ENCODE measurements at places on chromosomes 7 and 10. TPM values are rescaled to one million over a fixed set of nuclear protein-coding genes. Genes with fewer than 3 reads are reported as not detected.

DNA sequence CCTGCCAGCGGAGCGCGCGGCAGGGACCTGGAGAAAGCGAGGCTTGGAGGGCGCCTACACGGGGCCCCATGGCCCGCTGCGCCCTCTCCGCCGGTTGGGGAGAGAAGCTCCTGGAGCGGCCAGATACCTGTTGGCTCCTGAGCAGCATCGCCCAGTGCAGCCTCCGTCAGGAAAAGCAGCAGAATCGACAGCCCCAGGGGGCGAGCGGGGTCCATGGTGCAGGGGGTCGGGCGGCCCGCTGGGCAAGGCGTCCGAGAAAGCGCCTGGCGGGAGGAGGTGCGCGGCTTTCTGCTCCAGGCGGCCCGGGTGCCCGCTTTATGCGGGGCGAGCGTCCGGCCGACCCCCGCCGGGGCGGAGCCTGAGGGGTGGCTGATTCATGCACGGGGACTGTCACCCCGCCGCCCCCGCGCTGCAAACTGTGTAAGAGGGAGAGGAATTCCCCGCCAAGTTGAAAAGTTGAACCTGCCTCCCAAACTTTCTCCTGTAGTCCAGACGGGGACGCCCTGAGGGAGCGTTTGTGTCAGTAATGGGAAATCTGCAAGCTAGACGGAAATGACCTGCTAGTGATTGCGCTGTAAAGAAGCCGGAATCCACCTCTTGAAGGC, at the start of gene TFPI2:
Gene TFPI2, minus strand, starts transcription at position 290 of the 605 bp plus-strand sequence. Its CDS starts 75 bp downstream, at position 215.
- no peaks in the 10 kb centered on the region for H3K36me3 ChIP-seq
- H3K4me1 ChIP-seq = no peaks in the 10 kb centered on the region
- no peaks in the 10 kb centered on the region for H3K27me3 ChIP-seq
- no peak within 1 kb of the TSS for H3K4me3 ChIP-seq
- no peak for DNase-seq

- peaks cover 18% of the 10 kb centered on the region for H3K4me1 ChIP-seq
- no peak overlapping the region for H3K27ac ChIP-seq
- no peaks in the 10 kb centered on the region for H3K36me3 ChIP-seq
- no peaks in the 10 kb centered on the region for H3K27me3 ChIP-seq
These were observed 108.5 kb downstream of the SND1 start for GRCh38 chr7:127760436-127761031.

DNA sequence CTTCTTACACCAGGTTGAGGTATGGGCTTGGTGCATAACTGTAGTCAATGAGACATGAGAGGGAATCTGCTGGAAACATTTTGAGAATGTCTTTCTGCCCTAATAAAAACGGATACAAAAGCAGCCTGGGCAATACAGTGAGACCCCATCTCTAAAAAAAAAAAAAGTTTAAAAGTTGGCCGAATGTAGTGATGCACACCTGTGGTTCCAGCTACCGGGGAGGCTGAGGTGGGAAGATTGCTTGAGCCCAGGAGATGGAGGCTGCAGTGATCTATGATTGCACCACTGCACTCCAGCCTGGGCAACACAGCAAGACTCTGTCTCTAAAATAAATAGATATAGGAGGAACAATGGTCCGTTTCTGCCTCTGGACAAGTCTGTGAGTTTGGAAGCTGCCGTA, 81.5 kb upstream of the FAM171A1 start:
- H3K27me3 ChIP-seq = peaks cover 2% of the 10 kb centered on the region
- no peak overlapping the region for H3K27ac ChIP-seq
- H3K4me1 ChIP-seq = no peaks in the 10 kb centered on the region

The GARIN1A gene
- 0.79 TPM for total RNA-seq

DNA sequence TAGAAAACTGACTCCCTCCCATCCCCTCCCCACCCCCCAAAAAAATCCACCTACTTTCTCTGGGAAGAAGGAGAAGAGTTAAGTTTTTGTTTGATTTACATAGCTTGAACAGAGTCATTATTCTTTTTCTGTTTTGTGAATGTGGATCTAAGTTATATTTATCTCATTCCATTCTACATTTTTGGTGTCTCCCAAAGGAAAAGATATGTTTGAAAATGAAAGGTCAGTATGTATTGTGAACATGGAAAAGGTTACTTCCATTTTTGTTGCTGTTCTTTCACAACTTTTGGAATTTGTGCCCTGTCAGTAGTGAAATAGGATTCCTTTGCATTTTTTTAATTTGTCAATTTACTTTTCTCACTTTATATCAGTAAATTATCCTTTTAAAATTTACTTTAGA, 547.9 kb downstream of the SUGCT start:
- no peak for DNase-seq
- H3K36me3 ChIP-seq = no peaks in the 10 kb centered on the region
- no peak overlapping the region for H3K27ac ChIP-seq
- H3K27me3 ChIP-seq = no peaks in the 10 kb centered on the region

The DGKI gene
- 0.84 TPM for total RNA-seq

GRCh38 chr7:1473864-1474512, 14.7 kb upstream of the MICALL2 start:
- H3K4me1 ChIP-seq = peaks cover 3% of the 10 kb centered on the region
- no peak overlapping the region for H3K27ac ChIP-seq
- H3K36me3 ChIP-seq = no peaks in the 10 kb centered on the region
- H3K4me3 ChIP-seq = no peak overlapping the region
- DNase-seq = peak; percentile 89

GRCh38 chr7:90404777-90405176, 1.5 kb downstream of the CLDN12 start:
- H3K36me3 ChIP-seq = no peaks in the 10 kb centered on the region
- no peak overlapping the region for H3K27ac ChIP-seq
- no peaks in the 10 kb centered on the region for H3K4me1 ChIP-seq
- no peak overlapping the region for H3K4me3 ChIP-seq
- H3K27me3 ChIP-seq = no peaks in the 10 kb centered on the region
- DNase-seq = no peak

DNA sequence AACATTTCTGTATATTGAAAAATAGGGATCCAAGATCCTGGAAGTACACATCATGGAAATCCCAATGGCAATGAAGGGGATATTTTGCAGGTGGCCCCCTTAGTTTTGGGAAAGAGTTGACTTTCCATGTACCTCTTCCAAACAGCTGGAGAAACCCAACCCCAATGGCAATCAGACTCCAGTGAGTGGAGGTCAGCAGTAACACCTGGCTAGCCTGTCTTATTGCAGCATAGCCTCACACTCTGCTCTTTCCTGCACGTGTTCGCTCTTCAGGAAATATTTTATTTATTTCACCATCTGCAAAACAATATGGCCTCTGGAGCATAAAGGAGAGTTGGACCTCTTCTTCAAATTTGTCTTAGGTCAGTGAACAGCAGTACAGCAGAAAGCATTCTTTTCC, 340.0 kb upstream of the NRP1 start:
- H3K27me3 ChIP-seq = no peaks in the 10 kb centered on the region
- H3K36me3 ChIP-seq = no peaks in the 10 kb centered on the region
- no peaks in the 10 kb centered on the region for H3K4me1 ChIP-seq
- no peak overlapping the region for H3K4me3 ChIP-seq
- H3K27ac ChIP-seq = no peak overlapping the region

DNA sequence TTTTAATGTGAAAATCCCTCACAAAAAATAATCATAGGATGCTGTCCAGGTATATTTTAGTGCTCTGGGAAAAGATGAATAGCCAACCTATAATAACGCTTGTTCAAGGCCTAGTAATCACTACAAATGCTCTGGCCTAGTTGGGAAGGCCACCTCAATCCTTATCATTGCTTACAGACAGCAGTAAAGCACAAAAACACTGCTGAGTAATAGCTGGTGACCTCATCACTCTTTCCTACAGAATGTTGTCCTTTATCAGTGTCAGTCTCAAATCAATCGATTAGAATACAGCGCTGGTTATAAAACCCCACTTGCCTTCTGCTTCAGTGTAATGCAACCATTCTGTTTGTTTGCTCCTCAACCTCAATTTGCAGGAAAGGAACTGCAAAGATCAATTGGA, 72.6 kb upstream of the STEAP1 start:
- H3K27me3 ChIP-seq = no peaks in the 10 kb centered on the region
- H3K4me1 ChIP-seq = 0 out of 2 replicates have a peak, but pooled peaks cover 3% of the 10 kb centered on the region
- no peaks in the 10 kb centered on the region for H3K36me3 ChIP-seq

The BBS9 gene
- total RNA-seq = 5.6 TPM

The ZNF277 gene
- 23.2 TPM for total RNA-seq

DNA sequence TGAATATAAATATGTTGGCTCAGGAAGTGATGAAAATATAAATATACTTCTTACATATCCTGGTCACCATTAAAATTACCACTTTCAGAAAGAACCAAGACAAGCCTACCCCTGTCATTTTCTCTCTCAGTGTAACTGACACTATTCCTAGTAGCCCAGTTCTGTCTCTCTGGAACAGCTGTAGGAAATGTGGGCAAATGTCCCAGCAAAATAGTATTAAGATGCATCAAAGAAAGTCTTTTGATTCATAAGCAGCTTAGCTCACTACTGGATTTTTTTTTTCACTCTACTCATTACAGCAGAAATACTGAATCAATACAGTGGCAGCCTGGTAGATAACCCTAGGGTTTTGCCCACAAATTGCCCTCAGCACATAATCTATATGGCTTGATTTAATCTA, 290.9 kb downstream of the DNAJB9 start:
- H3K36me3 ChIP-seq = no peaks in the 10 kb centered on the region
- H3K27me3 ChIP-seq = no peaks in the 10 kb centered on the region
- H3K4me3 ChIP-seq = no peak overlapping the region
- H3K4me1 ChIP-seq = no peaks in the 10 kb centered on the region
- H3K27ac ChIP-seq = no peak overlapping the region
- no peak for DNase-seq

Measured in Caco-2 (cell line).